ENCODE measurements at places on chromosomes 5 and 9.

GRCh38 chr5:15506897-15507296, 6.9 kb downstream of the FBXL7 start:
- no peak for DNase-seq

DNA sequence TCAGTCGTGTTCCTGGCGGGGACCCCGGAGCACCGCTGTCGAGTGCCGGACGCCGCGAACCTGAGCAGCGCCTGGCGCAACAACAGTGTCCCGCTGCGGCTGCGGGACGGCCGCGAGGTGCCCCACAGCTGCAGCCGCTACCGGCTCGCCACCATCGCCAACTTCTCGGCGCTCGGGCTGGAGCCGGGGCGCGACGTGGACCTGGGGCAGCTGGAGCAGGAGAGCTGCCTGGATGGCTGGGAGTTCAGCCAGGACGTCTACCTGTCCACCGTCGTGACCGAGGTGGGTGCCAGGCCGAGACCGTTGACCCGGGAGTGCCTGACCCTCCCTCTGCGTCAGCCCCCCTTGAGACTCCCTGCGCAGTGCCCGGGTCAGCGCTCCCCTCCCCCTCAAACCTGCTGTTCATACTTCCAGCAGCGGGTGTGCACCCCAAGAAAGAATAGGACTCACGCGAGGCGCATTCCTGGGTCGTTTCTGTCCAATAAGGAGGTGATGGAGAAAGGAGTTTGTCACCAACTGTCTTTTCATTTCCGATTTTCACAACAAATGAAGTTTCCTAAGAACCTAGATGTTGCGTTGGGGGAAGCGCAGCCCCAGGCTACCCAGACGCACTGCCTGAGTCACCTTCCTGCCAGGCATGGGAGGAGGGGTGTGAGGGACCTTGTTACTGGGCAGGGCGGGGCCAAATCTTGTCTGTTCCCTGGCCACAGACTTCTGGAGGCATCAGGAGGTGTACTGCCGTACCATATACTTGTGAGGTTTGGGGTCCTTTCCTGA, 722 bp downstream of the SLC22A4 start:
- no peak for DNase-seq

DNA sequence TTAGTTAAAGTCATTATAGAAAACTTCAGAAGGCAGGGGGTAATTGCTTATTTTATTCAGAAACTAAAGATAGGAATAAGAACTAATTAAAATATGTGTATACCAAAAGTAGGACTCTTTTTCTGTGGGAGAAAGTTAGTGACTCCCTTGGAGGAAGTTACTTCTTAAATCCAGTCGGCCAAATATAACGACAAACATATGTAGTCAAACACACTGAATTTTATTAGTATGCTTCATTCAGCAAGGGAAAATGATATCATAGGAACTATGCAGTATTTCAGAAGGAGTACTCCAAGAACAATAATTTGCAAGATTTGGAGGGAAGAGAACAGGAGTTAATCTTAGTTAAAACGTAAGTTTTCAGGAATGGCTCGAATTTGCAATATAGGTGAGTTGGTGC, 432.6 kb downstream of the CYLC2 start:
- no peak for DNase-seq

GRCh38 chr9:136865041-136865767, 904 bp downstream of the EDF1 start:
- no peak for DNase-seq

- DNase-seq = no peak
Measured at GRCh38 chr5:150465927-150466326, 16.4 kb upstream of the RPS14 start.

DNA sequence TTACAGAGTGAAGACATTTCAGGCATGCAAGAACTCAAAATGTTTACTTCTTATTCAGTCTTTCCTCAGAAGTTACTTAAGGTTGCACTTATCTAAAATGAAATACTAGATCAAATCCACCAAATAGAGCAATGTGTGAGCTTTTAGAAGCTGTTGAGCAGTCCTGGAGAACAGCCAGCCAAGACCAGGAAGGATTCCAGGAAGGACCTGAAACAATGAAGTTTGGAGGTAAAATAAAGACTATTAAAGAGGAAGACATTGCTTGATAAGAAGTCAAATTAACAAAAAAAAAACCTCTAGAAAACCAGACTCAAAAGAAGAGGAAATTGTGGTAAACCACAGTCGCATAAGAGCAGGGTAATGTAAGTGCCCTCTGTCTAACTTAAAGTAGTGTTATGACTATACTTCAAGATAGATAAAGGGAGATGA, 156.2 kb upstream of the S1PR3 start:
- DNase-seq = no peak

DNA sequence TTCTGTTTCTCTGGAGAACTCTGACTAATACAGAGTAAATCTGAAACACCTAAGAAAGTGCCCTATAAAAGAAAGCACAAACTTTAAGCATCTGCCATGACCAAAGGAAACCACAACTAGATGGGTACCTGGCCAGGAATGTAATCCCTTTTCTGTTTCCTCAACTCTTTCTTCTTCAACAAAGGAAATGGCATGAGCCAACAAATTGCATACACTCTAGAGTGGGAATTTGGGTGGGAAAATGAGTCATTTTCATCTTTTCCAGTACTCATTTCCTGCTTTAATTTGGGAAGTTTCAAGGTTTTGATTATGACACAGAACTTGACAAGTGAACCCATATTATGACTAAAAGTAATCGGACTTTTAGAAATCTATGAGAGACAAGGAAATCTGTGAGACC, 349.2 kb upstream of the RORB start:
- DNase-seq = no peak

DNA sequence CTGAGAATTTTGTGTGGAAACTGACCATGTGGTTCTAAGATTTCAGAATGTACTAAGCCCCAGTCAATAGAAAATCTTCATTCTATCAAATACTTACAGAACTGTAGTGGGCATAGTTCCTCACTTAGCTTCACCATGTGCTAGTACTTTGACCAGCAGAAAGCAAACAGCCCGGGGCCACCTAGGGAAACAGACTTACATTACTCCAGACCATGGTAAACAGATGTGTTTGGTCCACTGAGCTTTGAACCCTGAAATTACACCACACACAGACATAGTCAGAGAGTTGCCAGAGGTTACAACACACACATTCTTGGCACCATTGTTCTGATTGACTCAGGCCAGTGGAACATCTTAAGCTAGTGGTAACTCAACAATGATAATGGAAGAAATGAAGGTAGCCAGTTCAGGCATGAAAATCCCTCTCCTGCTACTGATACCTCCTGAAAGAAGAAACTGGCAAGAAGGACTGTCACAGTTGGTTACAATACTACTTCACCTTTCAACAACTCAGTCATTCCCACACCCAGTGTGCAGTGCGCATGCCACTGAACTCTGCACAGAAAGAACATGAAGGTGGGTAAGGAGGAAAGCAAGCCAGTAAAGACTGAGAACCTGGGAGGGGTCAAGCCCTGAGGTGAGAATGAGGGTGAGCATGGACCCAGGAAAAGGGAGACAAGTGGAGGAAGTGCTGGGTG, 18.7 kb upstream of the LECT2 start:
- no peak for DNase-seq

DNA sequence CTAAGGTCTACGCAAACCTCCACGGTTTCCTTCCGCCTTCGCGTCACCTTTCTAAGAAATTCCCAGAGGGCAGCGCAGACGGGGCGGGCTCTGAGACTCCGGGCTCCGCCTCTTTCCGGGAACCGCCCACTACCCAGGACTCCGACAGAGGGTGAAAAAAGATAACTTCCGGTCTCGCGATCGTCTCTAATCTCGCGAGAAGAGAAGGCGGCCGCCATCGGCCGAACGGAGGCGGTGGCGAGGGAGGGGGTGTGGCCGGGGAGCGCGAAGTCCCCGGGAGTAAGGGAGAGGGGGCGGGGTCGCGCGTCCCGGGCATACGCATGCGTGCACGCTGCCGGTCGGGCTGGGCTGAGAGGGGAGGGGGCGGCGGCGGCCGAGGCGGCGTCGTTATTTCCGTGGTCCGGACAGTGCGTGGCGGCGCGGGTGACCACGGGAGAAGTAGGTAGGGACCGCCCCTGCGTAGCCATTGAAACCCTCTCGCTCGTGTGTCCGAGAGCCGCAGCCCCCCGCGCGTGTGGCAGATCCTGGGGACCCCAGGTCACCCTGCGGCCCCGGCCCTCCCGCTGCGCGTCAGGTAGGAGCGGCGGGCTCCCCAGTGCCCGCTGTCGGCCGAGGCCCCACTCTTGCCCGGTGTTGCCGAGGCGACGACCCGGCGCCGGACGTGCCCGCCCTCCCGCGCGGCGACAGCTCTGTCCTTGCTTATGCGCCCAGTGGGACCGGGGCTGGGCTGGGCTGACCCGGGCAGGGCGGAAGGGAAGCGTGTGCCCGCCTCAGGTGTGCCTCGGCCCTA, at the start of gene NAA35:
Gene NAA35 (plus strand): TSS at position 315 of the 790 bp plus-strand sequence. CDS start 1,014 bp downstream, outside the sequence.
- DNase-seq = peak; percentile 92

DNA sequence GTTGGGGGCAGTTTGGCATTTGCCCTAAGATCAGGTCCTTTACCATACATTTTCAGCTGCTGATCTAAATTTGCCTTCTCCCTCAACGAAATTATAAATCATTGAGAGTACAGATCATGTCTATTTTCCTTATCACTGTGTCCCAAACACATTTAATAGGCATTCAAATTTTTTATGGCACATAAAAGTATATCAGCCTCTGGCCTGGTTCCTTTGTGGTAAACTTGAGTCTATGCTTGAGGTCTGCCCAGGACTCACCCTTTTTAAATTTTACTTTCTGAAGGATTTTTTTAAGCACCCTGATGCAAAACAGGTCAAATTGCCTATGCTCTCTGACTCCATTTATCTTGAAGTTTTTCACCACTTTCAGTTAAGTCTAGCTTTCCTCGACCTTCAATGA, 163.6 kb upstream of the GRIN3A start:
- no peak for DNase-seq

GRCh38 chr5:131386124-131386523, 122.3 kb downstream of the CDC42SE2 start:
- DNase-seq = no peak

- DNase-seq = no peak
Measured at GRCh38 chr5:146151970-146152369, 30.5 kb downstream of the LARS1 start.

DNA sequence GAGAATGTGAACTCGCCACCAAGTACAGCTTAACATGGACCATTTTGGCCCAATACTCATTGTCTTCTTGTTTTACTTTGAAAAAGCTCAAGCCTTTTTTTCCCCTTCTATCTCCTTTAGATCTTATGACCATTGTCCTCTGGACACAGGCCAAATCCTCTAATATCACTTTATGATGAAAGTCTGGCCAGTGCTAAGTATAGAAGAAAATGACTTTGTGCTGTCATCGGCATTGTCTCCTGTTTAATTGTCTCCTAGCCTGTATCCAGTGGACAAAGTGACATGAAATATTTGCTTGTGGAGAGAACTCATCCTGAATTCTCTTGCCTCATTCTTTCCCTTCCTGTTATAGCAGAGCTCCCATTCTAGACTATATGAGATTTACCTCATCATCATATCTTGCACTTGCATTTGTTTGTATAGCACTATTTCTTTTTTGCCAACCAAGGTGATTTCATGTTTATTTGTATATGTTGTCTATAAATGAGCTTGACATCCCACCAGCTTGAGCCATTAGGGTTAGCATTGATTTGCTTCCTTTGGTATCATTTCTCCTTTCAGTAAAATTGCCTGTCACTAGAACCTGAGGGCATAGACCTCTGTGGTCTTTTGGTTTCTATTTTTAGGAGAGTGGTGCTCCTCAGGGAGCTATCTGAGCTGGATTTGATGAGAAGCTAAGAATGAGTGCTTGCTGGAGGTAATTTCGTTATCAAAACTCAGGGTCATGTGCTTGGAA, 18.8 kb upstream of the TNFAIP8 start:
- no peak for DNase-seq

DNA sequence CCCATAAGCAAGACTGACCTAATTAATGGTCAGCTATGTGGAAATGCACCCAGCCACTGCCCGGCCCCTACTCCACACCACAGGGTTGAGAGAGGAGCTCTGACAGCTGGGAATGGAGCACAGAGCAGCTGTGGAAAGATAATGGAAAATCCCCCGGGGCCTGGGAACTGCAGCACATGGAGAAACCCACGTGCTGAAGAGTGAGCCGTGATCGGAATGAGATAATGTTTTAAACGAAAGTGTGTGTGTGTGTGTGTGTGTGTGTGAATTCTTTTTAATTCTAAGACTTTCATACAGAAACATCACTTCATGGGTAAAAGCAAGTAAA, 13.1 kb upstream of the SLC12A7 start:
- no peak for DNase-seq
